Activated naive CD8-positive, alpha-beta T cell treated with anti-CD3 and anti-CD28 coated beads, Interleukin-2, amount 10 ng/mL, durations not matched to agents 7 days and 5 days (primary cell): ENCODE measurements at places on chromosomes 12 and 14. TPM values are rescaled to one million over a fixed set of nuclear protein-coding genes. Genes with fewer than 3 reads are reported as not detected.

GRCh38 chr12:115953450-115953849, 324.0 kb downstream of the MED13L start:
- no peak for DNase-seq

GRCh38 chr12:107818984-107819383, 44.5 kb downstream of the ASCL4 start:
- DNase-seq: no peak

The NKX2-1 gene
- not detected for total RNA-seq

The AJUBA gene
- total RNA-seq: 0.97 TPM

GRCh38 chr12:20210621-20211215, 157.6 kb upstream of the PDE3A start:
- DNase-seq: no peak

- DNase-seq: no peak
Measured at GRCh38 chr12:132886529-132887477, 602 bp downstream of the CHFR start.

GRCh38 chr14:24263848-24264247, 871 bp upstream of the TGM1 start:
- no peak for DNase-seq
